Pancreas (tissue), 10 donors: ENCODE measurements at places on chromosomes 6 and 20. TPM values are rescaled to one million over a fixed set of nuclear protein-coding genes. Genes with fewer than 3 reads are reported as not detected.

Gene SF3B5
- polyA plus RNA-seq, result 138 TPM

Gene C20orf144
- 0.15 TPM for polyA plus RNA-seq

- no peak for DNase-seq
Measured at GRCh38 chr20:37913567-37914366, 10.8 kb downstream of the VSTM2L start.

Gene SLC22A23
- polyA plus RNA-seq, result 7.6 TPM

Gene RAET1E
- not detected for polyA plus RNA-seq

GRCh38 chr20:37225146-37225545, 36.5 kb downstream of the GHRH start:
- DNase-seq, result no peak

Gene GCM1
- not detected for polyA plus RNA-seq

DNA sequence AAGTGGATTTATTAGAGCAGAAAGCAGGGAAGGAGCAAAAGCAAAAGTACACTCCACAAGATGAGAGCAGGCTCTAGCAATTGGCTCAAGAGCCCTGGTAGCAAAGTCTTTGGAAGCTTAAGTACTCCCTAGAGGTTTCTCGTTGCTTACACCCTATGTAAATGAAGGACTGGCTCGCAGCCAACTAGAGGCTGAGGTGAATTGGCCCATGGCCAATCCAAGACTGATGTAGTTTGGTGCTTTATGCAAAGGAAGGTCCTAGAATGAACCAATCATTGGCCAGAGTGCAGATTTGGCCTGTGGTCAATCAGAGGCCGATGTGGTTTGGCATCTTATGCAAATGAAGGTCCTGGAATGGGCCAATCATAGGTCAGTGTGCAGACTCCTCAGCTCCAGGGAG, 191.3 kb upstream of the ARID1B start:
- DNase-seq, result no peak

DNA sequence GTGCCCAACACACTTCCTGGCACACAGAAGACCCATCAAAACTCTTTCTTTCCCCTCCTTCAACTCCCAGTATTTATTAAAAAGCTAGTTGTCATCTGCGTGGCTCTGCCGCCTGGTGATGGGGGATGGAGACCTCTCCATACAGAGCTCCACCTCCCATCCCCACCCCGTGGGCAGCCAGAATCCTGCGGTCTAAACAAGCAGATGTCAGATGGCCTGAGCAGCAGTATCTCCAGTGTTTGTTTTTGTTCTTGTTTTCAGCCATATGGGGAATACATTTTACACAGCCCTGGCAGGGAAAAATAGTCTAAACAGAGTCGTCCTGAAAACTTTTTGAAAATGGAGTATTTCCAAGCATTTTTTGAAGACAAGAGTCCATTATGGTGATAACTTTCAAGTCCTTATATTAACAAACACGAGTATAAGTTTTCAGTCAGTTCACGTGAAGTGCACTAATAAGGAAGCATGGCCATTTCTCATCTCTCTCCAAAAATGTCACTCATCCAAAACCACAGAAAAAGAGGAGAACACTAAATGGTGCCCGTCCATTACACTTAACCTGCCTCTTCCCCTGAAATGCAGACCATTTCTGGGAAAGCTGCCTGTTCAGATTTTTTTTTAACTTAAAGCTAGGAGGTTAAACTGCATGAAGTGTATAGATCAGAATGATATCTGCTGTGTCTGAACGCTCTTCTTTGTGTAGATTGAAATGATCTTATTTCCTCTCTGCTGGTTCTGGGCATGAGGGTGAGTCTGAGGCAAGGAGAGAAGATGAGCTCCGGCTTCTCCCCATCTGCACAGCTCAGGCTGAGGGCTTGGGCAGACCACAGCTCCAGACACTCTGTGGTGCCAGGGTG, 91.0 kb downstream of the TCP11 start:
- no peak for DNase-seq

DNA sequence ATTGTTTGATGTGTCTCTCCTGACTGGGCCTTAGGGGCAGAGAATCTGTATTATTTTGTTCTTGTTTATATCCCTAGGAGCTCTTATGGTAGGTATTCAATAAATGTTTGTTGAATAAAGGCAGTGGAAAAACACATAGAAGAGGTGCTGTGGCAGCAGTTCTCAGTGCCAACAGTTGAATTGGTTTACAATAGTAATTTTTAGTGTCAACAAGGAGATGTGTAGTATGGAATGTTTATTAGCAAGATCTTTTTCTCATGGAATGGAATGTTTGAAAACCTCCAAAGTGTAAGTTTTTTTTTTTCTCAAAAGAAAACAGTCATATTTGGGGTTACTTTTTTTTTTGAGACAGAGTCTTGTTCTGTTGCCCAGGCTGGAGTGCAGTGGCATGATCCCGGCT, 28.0 kb downstream of the ASXL1 start:
- no peak for DNase-seq

DNA sequence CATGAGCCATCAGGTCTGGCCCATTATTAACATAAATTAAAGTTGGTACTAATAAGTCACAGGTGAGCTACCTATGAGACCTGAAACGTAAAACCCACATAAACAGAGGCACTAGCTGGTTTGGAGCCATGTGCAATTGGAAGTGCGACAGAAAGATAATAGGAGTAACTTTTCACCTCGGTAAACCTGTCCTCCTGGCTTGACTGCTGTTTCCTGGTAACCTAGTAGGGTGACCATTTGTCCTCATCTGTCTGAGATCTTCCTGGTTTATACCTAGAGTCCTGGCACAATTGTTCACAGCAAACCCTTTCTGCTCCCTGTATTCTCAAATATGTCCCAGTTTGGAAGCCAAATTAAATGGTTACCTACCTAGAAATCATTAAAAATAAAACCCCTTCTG, 7.4 kb downstream of the TBC1D20 start:
- no peak for DNase-seq

DNA sequence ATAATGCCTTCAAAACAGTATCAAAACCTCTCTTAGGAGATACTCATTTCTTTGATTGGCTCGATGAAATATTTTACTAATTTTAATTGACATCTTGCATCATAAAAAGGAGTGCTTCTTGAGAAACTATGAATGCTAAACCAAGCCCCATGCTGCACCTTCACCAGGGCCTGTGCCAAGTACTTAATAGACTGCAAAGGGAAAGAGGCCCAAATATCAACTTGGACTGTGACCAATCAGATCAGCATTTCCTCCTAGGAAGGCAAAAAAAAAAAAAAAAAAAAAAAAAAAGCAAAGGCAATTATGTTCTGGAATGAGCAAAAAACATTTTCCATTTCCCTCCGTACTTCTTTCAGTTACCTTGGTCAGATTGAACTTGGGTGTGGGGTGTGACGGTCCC, 253.0 kb upstream of the SOX4 start:
- no peak for DNase-seq

DNA sequence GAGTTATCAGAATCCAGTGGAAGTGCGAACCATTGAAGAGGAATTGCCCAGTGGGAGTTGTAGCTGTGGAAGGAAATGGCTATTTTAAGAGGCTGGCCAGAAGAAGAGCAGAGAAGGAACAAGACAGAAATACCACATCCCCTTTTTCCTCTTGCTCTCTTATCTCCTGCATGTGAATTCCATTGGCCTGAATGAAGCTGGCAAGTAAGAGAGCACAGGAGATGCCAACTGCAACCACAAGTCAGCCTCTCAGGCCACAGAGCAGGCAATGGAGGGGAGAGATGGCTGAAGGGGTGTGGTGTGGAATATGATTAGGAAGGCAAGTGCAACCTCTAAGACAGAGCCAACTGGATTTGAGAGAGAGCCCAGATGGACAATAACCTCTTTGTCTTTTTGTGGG, 362.7 kb upstream of the IMPG1 start:
- DNase-seq, result no peak

DNA sequence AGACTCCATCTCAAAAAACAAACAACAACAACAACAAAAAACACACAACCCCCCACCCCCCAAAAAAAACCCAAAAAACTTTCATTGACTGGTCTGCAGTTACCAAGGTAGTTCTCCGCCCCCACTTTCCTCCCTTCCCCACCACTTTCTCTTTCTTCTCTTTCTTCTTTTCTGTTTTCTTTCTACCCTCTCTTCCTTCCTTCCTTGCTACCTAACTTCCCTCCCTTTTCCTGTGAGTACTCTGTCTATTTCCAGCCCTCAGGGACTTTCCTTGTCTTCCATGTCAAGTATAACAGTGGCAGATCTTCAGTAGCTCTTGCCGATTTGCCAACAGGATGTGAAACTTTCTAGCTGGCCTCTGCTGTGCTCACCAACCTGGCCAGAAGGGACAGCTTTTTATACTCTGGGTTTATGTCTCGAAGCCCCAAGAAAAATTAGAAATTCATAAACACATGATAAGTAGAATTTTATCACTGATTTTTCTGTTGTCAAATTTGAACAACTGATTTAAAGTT, 399.5 kb downstream of the QKI start:
- no peak for DNase-seq

DNA sequence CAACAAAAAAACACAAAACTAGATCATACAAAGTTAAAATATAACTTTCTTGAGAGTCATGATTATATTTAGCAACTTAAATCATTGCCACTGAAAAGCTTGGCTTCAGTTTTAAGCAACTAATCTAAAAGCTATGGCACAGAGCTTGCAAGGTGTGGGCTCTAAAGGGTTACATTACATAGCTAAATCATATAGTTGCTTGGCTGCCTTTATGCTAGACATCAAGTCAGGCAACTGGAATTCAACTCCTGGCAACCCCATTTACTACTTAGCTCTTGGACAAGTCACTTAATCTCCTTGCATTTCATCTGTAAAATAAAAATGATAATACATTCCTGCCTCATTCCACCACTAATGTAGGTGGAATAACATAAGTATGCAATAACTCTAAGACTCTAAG, 40.9 kb upstream of the GCM1 start:
- no peak for DNase-seq

DNA sequence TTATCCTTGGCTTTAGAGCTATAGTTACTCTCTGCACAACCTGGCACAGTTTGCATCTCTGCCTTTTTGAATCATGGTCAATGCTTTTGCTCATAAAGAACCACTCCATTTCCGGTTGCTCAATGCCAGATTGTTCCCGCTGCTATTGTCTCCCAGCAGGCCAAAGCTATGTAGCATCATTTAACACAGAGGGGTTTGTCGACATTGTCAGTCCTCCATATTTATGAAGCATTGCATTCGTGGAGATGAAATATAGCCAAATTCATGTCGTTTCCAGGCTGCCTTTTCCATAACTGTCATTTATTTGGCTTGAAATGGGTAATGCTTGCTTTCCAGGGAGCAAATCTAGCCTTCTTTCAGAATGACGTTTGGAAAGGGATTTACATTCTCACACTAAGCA, 598.8 kb downstream of the EPHA7 start:
- no peak for DNase-seq

DNA sequence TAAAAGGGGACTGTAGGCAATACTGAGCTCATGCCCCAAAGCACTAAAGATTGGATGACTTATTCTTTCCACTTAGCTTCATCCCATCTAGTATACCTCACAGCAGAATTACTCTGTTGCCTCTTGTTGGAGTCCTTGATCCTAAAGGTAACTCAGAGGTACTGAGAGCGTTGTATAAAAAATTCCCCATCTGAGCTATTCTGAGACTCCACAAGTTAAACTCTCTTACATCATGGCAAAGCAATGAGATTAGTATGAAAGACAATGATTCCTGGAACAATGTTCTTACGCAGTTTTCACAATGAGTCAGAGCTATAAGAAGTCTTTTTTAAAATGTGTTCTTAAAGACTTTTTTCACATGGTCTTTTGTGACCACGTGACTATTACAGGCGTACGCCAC, 370.1 kb downstream of the ADGRB3 start:
- no peak for DNase-seq

DNA sequence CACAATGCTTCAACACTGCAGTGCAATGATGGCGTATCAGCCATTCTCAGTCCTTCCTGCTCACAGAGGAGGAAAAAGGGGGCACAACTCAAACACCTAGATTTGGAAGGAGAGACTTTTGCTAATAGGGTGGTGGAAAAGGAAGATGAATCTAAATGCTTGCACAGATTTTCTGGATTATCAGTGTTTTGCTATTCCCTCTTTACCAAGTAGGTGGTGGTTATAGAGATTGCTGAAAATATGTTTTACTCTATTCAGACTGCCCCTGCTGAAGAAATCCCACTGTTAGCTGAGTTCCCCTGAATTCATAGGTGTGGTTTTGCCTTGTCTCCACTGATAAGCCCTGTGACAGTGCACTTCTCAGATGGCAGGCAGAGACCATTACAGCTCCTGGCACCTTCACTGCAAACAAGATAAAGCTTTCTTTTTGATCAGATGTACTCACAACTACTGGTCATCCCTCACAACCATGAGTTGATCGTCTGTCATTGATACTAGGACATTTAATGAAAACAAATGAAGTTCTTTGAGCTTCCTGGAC, 311.4 kb downstream of the KIF16B start:
- no peak for DNase-seq

DNA sequence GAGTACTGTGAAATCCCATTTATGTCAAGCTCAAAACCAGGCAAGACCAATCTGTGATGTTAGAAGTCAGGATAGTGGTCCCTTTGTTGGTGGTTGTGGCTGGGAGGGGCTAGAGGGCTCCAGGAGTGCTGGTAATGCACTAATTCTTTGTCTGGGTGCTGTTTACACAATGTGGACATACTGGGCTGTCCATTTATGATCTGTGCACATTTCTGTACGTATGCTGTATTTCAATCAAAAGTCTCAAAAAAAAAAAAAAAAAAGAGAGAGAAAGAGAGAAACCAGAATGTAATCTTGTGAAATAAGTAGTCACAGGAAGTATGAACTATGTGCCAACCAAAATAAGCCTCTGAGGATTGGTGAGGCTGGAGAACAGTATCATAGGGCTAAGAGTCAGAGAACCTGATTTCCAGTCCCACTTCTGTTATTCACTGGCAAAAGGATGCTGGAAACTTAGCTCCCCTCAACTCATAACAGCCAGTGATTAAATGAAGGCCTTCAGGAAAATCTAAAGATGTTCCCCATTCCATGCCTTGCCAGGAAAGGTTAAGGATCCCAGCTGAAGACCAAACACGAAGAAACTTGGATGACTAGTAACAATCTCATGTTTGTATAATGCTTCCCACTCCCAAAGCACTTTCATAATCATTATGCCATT, 19.6 kb upstream of the TRAM2 start:
- DNase-seq, result no peak

- no peak for DNase-seq
Measured at GRCh38 chr6:158039571-158040050, 57.9 kb downstream of the SYNJ2 start.

DNA sequence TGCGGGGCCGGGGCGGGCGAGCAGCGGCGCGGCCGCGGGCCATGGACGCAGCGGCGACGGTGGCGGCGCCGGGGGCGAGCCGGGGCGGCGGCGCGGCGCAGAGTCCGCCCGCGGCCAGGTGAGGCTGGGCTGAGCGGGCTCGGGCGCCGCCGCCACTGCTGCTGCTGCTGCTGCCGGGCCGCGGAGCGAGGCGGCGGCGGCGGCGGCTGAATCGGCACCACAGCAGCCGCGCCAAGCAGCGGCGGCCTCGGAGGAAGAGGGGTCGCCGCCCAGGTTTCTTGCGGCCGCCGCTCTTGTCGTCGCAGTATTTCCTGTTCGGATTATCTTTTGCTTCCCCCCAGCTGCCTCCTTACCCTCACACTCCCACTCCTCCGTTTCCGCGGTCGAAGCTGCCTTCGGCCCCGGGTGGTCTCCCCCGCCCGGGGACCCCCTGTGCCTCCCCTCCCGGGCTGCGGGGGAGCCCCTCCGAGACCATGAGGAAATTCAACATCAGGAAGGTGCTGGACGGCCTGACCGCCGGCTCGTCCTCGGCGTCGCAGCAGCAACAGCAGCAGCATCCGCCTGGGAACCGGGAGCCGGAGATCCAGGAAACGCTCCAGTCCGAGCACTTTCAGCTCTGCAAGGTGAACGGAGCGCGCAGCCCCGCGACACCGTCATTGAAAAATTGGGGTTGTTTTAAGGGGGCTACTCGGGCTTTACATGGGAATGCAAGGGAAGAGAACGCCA, at the start of gene STXBP5:
STXBP5 (plus strand) TSS at position 358 of the 726 bp plus-strand sequence; CDS start at position 474, 116 bp downstream.
- peak; percentile 51 for DNase-seq

Gene PLCG1
- 40.6 TPM for polyA plus RNA-seq

Gene ATXN1
- polyA plus RNA-seq, result 8.1 TPM
